ENCODE measurements at places on chromosomes 7 and 10.

GRCh38 chr7:2012981-2013380 is 219.8 kb downstream of the MAD1L1 start:
- DNase-seq, result no peak

- DNase-seq, result no peak
These were observed 20.5 kb upstream of the PPP1R3C start for GRCh38 chr10:91653219-91653870.

GRCh38 chr7:54015251-54015650 is 526.9 kb upstream of the VSTM2A start:
- no peak for DNase-seq

DNA sequence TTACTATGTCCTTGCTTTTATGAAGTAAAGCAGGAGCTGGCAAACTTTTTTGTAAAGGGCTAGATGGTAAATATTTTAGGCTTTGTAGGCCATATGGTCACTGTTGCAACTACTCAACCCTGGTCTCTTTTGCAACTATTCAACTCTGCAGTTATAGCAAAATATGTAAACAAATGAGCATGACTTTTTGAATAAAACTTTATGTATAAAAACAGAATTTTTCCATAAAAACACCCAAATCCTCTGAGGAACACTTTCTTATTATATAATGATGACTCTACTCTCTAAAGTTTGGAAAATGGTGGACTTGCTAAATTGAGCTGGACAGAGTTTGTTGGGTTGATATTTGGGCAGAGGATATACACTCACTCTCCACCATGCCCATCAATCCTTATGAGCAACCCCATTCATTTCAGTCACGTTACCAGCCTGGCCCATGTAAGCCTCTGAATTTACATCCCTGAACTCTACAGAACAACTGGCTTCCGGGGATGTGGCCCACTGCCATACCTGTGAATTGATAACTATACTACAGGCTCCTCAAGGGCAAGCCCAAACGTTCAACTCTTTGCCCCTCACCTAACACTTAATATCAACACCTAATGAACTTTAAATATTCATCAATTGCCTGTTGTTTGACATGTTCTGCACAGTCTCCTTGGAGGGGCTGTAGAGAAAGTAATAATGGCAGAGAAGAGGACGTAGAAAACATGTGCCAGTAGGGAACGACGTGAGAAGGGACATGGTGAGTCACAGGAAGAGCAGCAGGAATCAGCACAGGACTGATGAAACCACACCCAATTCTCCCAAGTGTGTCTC is 37.6 kb downstream of the SGMS1 start:
- no peak for DNase-seq

DNA sequence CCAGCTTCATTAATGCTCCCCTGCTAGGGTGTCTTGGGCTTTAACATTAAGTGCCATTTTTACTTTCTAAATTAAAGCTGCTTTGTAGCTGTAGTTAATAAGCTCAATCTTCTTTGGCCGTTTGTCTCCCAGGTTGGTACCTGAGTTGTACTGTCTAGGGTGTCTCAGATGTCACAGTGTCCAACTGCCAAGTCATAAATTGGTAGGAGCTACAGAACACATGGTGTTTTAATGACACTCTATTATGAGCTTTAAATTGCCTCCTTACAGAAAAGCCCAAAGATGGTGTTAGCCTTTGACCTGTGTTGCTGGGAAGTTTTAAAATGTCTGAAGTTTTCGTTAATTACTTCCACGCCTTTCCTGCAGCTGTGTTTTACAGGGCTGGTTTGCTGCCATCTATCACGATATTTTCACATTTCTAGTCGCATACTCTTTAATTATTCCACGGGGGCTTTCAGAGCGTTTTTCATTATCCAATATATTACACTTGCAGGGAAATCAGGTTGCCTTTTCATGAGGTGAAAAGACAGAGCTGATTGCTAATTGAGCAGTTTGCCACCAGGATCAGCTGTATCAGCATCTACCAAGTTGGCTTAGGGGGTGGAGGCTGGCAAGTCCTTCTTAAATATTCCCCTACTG is 247.8 kb upstream of the PLPP4 start:
- no peak for DNase-seq

- no peak for DNase-seq
These were observed 96.3 kb upstream of the NEBL start for GRCh38 chr10:20993389-20993788.

DNA sequence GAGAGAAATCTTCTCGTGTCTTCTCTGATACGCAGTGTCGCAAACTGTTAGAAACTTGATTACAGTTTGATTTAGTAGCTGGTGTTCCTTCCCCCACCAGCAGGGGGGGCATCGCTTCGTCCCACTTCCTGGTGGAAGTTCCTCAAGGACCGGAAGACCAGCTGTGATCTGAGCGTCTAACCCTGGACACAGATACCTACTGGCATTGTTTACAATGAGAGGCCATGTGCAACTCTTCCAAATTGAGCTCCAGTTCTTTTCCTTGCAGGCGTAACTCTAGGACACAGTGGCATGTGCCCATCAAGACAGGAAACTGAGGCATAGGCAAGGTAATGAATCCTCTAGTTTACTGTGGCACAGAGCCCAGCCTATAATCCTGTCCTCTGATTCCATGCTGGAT is 219.0 kb downstream of the CCDC3 start:
- DNase-seq, result peak; percentile 60

DNA sequence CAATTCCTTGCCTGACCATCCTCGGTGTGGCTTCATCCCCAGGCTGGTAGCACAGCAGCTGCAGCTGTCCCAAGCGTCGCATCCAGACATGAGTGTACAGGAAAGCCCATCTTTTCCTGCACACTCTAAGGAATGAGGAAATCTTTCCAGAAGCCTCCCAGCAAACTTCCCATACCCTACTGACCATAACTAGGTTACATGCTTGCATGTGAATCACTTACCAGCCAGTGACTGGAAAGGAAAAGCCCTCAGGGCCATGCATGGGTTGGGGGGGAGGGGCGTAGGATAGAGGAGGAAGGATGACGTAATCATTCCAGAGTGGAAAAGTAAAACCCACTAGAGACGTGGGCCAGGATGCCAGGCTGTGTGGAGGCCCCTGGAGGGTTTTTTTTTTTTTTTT is 18.9 kb upstream of the ZNF212 start:
- DNase-seq, result no peak

DNA sequence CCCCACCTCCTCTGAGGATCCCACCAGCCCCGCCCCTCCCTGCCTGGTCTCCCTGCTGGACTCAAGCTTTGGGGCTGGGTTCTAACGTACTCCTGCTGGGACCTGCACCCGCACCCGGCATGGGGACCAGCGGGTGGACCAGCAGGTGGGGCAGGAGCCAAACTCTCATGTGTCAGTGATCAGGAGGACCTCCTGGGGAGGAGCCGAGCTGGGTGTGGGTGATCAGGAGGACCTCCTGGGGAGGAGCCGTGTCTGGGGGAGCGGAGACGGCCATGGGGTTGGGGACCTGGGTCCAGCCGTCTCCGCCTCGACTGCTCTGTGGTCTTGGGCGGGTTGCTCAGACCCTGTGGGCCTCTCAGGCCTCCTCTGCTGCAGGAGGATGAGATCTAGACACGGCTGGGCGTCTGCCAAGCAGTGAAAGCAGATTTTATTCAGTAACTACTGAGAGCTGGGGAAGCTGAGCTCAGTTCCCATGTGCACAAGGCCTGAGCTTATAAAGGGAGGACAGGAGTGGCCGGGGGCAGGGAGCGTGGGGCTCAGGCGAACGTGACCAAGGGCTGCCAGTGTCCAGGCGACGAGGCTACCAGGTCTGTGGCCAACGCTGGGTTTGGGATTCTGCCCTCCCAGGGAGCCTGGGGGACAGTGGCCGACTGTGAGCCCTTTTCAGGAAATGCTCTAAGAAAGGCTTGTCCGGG is 33.6 kb upstream of the UTF1 start:
- no peak for DNase-seq

- DNase-seq, result no peak
These were observed 202.2 kb downstream of the TMEM178B start for GRCh38 chr7:141276031-141276430.

DNA sequence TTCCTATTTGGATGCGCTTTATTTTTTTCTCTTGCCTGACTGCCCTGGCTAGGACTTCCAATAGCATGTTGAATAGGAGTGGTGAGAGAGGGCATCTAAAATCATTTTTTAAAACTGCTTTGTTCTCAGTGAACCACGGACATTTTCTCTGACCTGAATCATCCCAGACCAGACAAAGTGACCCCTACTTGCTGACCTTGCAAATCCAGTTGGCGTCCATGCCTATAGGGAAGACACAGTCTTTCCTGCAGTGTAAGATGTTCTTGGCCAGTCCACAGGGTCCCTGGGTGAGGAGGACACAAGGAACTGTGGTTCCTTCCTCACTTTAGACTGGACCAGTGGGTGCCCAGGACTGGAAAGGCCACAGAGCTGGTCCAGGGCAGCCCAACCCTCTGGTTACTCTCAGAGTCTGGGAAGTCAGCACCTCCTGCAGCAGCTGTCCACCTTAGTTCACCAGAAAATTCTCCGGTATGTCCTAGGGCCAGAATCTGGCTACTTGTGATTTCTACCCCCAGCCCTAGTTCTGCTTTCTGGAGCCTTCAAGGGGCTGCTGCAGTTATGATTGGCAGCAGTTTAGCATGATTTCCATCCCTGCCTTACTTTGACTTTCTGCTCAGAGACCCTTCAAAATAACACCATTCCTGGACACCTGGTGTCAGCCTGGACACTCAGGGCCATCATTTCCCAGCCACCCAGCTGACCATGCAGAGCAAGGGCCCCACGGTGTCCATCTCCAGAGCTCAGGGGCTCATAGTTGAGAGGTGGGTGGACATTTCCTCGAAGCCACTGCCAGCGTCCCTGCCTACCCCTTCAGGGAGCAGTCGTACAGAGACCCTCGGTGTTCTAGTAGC is 19.3 kb downstream of the VIPR2 start:
- no peak for DNase-seq

- no peak for DNase-seq
These were observed 42.7 kb downstream of the PLAU start for GRCh38 chr10:73953665-73954064.

GRCh38 chr10:127983344-127984100 is 76.6 kb downstream of the PTPRE start:
- no peak for DNase-seq

GRCh38 chr10:86958116-86958900 is at the start of gene SNCG:
Gene SNCG (plus strand): TSS chr10:86958599. CDS start chr10:86958698, 99 bp downstream.
- DNase-seq, result no peak

DNA sequence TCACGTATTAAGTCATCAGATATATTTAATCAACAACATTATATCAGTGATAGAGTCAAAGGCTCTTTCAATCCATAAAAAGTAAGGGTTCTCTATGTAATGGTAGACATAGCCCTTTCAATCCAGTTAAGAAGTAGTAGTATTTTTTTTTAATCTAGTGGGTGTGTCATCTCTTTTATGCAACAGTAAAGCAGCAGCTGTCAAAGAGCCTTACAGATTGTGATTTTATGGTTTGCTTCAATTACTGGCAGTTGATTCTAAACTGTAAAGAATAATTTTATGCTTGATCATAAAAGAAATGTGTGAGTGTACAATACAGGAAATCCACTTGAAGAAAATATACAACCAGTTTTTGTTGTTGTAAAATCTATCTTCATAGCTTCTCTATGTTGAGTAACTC is 902.6 kb upstream of the MBL2 start:
- DNase-seq, result no peak

- DNase-seq, result peak; percentile 44
These were observed 677 bp downstream of the SKAP2 start for GRCh38 chr7:26863518-26864308.

DNA sequence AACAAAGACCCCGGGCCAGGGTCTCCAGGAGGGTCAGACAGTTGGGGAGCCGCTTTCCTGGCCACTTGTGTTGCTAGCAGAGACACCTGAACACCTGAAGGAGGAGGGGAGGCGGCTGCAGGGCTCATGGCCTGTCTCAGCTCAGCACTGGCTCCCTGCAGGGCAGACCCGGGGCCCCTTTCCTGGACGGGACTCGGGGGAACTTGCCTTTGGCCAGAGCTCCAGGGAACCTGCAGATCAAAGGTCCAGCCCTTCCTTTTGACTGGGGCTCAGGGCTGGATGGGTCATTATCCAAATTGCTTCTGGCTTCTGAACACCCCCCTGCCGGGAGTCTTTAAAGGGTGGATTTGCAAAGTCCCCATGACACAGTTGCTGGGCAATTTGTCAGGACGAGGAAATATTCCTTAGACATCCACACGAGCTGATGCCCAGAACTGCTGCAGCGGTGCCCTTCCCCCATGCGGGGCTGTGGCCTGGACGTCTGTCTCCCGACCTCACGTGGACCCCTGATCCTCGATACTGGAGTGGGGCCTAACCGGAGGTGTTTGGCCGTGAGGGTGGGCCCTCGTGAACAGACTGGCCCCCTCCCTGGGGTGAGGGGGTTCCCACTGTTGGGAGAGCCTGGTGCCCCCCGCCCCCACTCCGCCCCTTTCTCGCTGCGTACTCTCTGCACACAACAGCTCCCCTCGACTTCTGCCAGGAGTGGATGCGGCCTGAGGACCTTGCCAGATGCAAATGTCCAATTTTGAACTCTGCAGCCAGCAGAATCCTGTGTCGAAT is 194.3 kb downstream of the ELFN1 start:
- DNase-seq, result no peak

- DNase-seq, result no peak
These were observed 116.3 kb upstream of the GDF10 start for GRCh38 chr10:47183704-47184041.

- no peak for DNase-seq
These were observed 2.1 kb downstream of the TRDMT1 start for GRCh38 chr10:17199351-17199804.

Measured in GM13976 (cell line).